ENCODE measurements at places on chromosomes 2 and 18. TPM values are rescaled to one million over a fixed set of nuclear protein-coding genes. Genes with fewer than 3 reads are reported as not detected.

DNA sequence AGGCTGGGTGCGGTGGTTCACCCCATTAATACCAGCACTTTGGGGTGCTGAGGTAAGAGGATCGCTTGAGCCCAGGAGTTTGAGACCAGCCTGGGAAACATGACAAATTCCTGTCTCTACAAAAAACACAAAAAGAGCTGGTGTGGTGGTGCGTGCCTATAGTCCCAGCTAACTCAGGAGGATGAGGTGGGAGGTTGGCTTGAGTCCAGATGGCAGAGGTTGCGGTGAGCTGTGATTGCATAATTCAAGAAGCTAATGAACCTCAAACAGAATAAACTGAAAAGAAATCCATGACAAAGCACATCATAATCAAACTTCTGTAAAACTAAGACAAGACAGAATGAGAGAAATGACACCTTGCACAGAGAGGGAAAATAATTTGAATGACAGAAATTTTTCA, 54.8 kb downstream of the SEMA4F start:
- peaks cover 34% of the 10 kb centered on the region for H3K4me1 ChIP-seq
- H3K36me3 ChIP-seq: no peaks in the 10 kb centered on the region
- no peak overlapping the region for H3K4me3 ChIP-seq
- peak overlapping the region; percentile 35 for H3K27ac ChIP-seq

GRCh38 chr2:126600742-126601141, 55.2 kb upstream of the GYPC start:
- H3K4me1 ChIP-seq: no peaks in the 10 kb centered on the region
- no peaks in the 10 kb centered on the region for H3K27me3 ChIP-seq
- H3K36me3 ChIP-seq: no peaks in the 10 kb centered on the region
- DNase-seq: no peak

DNA sequence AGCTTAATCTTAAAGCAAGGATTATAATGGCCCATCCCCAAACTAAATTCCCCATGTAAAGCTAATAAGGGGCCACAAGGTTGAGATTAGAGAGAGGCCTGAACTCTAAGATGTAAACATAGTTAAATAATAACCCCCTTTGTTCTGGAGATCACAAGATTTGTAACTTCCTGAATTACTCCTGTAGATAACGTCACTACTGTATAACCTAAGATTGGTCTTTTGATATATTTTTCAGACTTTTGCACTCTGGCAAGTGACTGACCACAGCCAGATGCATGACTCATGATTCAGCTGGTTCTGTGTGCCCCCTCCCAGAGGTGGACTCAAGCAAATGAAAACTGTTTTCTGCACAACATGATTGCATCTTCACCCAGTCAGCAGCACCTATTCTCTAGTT, 686.0 kb upstream of the DDX18 start:
- H3K4me3 ChIP-seq: no peak overlapping the region
- no peak for DNase-seq
- H3K27me3 ChIP-seq: no peaks in the 10 kb centered on the region
- no peak overlapping the region for H3K27ac ChIP-seq

DNA sequence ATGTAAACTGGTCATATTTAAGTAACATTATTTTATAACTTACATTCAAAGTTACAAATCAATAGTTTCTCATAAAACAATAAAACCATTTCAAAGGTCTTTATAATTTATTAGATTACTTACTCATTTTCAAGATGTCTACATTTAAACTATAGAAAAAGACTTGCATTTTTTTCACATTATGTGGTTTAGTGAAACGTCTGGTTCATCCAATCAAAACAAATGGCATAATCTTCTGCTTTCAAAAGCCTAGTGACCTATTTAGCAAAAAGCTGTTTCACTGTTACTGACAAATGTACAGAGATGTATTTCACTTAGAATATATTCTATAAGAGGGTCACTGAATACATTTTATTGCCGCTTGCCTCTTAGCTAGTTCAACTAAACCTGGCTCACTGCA, 49.3 kb upstream of the MCM6 start:
- no peak overlapping the region for H3K4me3 ChIP-seq
- no peaks in the 10 kb centered on the region for H3K27me3 ChIP-seq
- no peaks in the 10 kb centered on the region for H3K4me1 ChIP-seq
- H3K36me3 ChIP-seq: peaks cover 13% of the 10 kb centered on the region
- no peak for DNase-seq

- peaks cover 12% of the 10 kb centered on the region for H3K4me1 ChIP-seq
- H3K36me3 ChIP-seq: no peaks in the 10 kb centered on the region
- no peaks in the 10 kb centered on the region for H3K27me3 ChIP-seq
- DNase-seq: no peak
Observed at GRCh38 chr2:215619989-215620388, 184.1 kb upstream of the FN1 start.

GRCh38 chr2:65980531-65980930, 454.4 kb upstream of the MEIS1 start:
- H3K36me3 ChIP-seq: no peaks in the 10 kb centered on the region
- H3K27ac ChIP-seq: no peak overlapping the region
- no peak overlapping the region for H3K4me3 ChIP-seq

- H3K27ac ChIP-seq: peak overlapping the region; percentile 81
- H3K4me3 ChIP-seq: peak overlapping the region; percentile 21
- H3K36me3 ChIP-seq: no peaks in the 10 kb centered on the region
- no peaks in the 10 kb centered on the region for H3K27me3 ChIP-seq
Observed at GRCh38 chr2:195543902-195544894, 112.8 kb upstream of the SLC39A10 start.

- DNase-seq: no peak
- H3K4me1 ChIP-seq: no peaks in the 10 kb centered on the region
- no peak overlapping the region for H3K4me3 ChIP-seq
- H3K27ac ChIP-seq: no peak overlapping the region
- H3K27me3 ChIP-seq: no peaks in the 10 kb centered on the region
- H3K36me3 ChIP-seq: no peaks in the 10 kb centered on the region
Observed at GRCh38 chr2:134583462-134583861, 135.3 kb downstream of the TMEM163 start.

- peak; percentile 28 for DNase-seq
- H3K4me1 ChIP-seq: no peaks in the 10 kb centered on the region
- H3K27ac ChIP-seq: no peak overlapping the region
- no peak overlapping the region for H3K4me3 ChIP-seq
- H3K27me3 ChIP-seq: no peaks in the 10 kb centered on the region
- H3K36me3 ChIP-seq: no peaks in the 10 kb centered on the region
Observed at GRCh38 chr2:208148803-208149202, 2.8 kb upstream of the CRYGB start.

The MROH2A gene
- total RNA-seq: not detected

The MRO gene
- 0.55 TPM for total RNA-seq

The PAX8 gene
- total RNA-seq: 2.6 TPM

The DLGAP1 gene
- not detected for total RNA-seq

The MEP1B gene
- total RNA-seq: not detected

Data from PC-3 (cell line).